MM.1S (cell line): ENCODE measurements at places on chromosomes 5 and 9.

DNA sequence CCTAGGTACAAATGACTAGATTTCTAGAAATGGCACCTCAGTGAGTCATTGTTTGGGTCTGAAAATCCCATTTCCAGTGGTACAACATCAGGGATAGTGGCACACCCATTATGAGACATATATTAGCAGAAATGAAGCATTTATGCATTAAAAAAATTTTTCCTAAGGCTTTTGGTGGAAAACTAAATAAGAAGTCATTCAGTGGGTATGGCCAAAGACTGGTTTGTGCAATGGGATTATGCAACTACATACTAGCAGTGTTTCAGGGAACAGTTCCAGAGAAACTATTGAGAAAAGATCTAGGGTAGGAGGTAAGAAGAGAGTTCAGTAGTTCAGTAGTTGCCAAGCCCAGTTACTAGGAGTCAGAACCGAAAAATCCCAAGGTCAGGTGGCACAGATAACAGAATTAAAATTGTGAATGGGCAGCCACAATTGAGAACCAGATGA is 106.5 kb upstream of the HAPLN1 start:
- DNase-seq = no peak

DNA sequence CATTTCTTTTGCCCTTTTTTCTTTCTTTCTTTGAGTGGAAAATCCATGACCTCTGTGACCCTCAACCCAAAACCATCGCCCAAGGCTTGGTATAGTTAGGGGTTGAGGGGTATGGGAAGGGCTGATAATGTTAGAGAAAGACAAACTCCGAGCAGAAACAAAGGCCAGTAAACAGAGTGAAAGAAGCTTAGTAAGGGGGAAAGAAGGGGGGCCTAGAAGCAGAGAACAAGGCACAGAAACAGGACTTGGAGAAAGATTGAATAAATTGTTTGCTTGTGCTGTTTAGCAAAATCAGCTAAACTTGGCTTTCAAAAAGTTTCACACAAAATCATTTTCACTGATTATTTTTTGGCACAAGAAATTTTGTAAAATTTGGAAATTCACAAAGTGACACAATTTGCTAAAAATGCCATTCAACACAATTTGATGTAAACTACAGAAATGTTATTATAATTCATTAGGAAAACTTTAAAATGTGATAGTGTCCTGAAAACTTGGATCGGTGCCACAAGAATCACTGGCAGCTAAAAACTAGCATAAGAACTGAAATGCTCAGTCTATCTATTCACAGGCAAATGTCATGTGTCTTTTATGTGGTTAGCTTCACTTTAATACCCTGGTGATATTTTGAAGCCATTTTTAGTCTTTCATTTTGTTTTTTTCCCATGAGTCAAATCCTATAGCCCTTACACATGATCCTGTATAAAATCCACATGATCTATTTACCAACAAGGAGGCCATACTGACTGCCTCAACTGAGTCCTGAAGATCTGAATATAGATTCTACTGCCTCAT is 276.4 kb downstream of the NR2F1-AS1 start:
- no peak for DNase-seq

- no peak for DNase-seq
These were observed 163.2 kb downstream of the DAB2IP start for GRCh38 chr9:121814594-121814993.

DNA sequence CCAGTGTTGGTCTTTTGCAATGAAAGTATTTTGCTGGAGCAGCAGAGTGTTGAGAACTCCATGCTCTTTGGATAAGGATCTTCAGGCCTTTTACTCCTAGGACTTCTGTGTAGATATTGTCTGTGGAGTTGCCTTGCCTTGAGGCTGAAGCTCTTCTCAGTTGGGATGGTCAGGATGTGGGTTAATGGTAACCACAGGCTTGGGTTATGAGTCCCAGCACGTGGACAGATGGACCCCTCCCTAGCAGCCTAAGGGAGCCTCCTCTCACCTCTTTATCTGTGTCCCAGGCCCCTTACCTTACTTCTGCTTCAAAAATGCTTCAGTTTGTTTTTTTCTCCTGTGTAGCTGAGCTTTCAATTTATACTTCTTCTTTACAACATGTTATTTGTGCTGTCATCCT is 109.9 kb downstream of the MEGF10 start:
- DNase-seq = no peak

- peak; percentile 48 for DNase-seq
These were observed 3.8 kb downstream of the RFX3 start for GRCh38 chr9:3521966-3522365.

GRCh38 chr5:115246361-115246991 is 16.2 kb downstream of the PGGT1B start:
- DNase-seq = peak; percentile 44

DNA sequence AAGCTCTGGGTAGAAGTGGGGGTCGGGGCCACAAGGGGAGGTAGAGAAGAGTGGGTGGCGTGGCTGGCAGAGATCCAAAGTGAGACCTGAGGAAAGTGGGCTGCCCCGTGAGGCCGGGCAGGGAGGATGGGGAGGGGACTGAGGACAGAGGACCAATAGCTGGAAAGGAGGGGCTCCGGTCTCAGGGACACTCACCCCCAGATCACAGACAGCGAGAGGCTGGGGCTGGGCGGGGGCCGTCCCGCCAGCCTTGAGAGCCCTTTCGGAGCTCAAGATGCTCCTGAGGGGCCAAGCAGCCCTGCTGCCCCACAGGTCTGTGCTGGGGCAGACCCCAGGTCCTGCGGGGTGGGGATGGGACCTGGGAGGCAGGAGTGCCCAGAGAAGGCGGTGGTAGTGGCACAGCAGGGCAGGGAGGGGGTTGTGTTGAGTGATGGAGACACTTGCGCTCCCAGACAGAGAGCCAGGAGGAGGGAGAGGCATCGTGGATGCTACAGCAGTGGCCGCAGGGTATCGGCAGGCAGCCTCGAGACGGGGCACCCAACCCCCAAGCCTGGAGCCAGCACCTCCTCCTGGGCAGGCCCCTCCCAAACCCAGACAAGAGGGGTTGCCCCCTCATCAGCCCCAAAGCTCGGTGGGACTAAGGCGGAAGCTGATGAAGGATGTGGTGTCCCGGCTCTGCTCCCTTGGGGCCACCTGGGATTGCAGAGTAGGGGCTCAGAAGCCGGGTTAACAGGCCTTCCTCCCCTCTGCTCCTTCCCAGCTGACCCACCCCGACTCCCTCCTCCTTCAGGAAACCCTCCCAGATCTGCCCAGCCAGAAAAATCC is 3.4 kb downstream of the SARDH start:
- no peak for DNase-seq

GRCh38 chr9:90988318-90988717 is 186.7 kb downstream of the SYK start:
- DNase-seq = no peak

DNA sequence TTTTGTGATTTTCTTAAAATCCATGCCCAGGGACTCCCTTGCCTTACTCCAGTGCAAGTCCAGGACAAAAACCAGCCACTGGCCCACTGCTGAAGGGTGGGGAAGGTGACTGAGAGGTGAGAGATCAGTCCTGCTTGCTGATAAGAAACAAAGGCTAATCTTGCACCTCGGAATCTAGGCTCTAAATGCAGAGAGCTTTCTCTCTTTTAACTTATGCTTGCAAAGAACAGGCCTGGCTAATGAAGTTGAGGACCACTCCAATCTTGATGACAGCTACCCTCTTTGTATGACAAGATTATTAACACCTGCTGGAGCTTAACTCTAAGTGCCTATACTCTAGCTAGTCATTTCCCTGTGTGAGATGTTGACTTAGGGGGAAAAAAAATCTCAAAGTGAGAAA is 8.8 kb downstream of the TLE1 start:
- no peak for DNase-seq

DNA sequence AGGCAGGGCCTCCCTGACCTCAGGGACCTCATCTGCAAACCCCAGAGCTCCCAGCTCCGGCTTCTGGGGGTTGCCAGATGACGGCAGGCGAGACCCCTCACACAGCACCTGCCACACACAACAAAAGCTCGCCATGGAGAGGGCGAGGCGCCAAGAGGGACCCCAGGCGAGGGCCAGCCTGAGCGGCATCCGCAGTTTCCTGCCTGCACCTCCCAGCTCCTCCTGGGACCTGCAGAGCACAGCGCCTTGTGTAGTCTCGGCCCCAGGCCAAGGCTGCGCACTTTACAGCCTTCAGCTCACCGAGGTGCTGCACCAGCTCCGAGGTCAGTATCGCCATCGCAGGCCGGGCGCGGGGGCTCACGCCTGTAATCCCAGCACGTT is 82.4 kb upstream of the ADAMTS2 start:
- DNase-seq = no peak

DNA sequence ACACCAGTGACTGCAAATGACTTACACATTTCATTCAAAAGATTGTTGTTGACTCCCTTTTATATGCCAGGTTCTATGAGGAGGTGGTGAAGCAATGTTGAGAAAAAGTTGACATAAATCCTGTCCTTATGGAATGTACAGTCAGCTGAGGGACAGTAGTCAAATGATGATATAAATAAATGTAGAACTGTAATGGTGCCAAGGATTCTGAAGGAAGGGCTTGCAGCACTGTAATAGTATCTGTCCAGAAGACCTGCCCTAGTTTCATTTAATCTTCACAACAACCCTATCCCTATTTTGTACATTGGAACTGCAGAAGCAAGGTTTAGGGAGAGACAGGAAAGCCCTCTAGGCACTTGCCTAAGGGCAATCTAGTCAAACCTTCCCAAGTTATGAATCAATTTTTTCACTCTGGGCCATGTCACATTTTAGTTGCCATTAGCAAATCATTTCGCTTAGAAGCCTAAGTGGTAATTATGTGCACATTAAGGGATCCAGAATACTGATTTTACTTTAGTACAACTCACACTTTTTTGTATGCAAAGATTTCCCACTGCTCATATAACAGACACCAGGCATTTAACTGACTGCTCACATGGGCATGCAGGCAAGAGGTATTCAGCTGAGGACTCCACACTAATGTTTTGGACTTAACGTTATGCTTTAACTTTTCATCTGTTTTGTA is 34.5 kb upstream of the LIFR start:
- no peak for DNase-seq

DNA sequence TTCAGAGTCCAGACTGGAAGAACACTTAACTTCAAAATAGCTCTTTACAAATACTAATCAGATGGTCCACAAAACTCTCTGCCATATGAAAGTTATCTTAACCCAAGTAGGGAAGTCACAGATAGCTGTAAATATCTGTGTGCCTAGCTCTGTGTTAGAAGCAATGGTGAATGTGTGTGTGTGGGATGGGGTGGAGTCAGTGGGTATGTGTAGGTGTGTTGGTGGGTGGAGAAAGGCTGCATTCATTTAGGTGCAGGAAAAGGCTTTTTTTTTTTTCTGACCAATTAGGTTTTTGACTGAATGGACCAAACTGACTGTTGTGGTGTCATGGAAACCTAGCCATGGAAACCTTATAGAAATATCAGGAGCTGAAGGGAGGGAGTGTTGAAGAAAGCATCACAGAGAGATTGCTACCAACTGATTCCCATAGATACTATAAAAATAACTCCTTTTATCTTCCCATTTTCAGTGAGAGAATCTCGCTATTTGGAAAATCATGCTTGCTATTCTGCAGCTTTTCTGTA is 156.2 kb upstream of the NR3C1 start:
- DNase-seq = no peak

DNA sequence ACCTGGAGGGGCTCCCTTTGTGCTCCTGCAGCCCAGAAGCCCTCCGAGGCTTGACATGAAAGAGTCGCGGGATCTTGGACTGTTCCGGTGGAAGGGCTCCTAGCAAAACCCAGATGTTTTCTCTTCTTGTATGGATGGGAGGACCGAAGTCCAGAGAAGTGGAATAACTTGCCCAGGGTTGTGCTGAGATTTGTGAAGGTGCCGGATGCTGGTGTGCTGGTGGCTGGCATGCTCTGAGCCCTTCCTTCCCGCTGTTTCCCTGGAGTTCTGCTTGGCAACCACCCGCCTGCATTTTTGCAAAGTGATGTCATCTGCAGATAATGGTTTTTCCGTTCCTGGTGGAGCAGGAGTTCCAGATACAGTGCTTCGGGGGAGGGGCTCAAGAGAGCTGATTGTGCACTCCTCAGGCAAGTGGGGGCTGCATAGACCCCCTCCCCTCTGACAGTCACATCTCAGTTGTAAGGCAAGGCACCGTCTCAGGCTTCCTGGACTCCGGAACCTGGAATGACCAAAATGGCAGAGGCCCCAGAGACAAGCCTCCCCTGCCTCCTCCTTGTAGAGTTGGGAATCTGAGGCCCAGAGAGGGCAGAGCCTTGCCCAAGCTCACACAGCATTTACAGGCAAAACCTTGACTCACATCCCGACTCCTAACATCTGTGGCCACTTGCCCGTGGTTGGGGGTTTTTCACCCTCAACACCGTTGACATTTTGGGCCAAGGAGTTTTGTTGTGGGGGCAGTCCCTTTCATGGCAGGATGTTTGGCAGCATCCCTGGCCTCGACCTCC is 157.0 kb downstream of the RGS3 start:
- DNase-seq = no peak

DNA sequence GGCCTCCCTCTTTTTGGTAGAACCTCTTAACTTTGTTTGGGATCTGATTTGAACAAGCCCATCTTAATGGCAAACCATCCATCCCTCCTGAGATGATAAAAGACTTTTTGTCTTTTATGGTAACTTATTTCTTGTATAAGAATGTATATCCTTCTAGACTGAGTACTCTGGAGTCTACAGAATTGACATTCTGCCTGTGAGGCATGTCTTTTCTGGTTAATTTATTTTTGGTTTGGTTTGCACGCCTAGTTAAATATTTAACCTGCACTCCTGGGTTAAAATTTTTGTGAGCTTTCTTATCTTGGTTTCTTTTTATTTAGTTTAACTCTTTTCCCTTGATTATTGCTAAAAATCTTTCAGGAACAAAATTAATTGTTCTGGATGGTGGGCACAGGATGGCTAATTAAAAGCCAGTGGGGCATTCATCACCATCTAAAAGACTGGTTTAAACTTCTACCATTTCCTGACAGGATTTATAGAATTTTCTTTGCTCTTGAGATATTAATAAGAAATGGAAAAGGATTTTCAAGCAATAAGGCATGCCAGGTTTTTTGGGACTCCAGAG is 50.3 kb downstream of the PHAX start:
- DNase-seq = no peak

GRCh38 chr5:94682814-94683520 is 64.5 kb downstream of the SLF1 start:
- DNase-seq = no peak

GRCh38 chr9:120918931-120919842 is 7.4 kb downstream of the TRAF1 start:
- no peak for DNase-seq

DNA sequence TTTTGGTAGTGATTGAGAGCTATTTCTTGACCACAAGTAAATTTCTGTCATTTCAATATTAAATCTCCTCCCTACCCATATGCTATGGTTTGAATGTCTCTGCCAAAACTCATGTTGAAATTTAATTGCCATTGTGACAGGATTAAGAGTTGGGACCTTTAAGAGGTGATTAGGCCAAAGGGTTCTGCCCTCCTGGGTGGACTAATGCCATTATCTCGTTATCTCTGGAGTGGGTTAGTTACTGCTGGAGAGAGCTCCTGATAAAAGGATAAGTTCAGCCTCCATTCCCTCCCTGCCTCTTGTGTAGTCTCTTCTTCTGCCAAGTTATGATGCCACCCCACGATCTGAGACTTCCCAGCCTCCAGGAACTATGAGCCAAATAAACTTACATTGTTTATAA is 3.6 kb upstream of the DRD1 start:
- DNase-seq = no peak
